Cardiac muscle cell (in vitro differentiated cells and primary cell): ENCODE measurements at places on chromosomes 3 and 15. TPM values are rescaled to one million over a fixed set of nuclear protein-coding genes. Genes with fewer than 3 reads are reported as not detected.

TTLL13 gene
- total RNA-seq: 0.21 TPM in 2 replicates

TGM5 gene
- not detected in 2 replicates for total RNA-seq

DNA sequence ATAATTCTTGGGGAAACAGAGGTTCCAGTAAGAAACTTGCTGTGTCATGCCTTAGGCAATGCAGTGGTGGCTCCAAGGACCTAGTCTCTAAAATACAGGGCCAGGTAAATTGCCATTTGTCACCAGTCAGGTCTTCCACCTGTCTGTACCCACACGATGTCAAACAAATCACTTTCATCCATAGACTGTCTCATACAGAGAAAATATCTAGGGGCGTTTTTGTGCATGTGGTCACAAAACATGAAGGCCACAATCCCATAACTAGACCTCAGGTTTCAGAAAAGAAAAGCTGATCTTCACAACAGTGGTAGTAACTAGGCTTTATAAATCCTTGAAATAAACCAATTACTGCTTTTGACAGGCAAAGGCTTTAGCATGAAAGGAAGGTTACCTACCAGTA, 92.3 kb downstream of the SLC9A9 start:
- H3K4me3 ChIP-seq: no peak overlapping the region
- no peaks in the 10 kb centered on the region for H3K36me3 ChIP-seq

DNA sequence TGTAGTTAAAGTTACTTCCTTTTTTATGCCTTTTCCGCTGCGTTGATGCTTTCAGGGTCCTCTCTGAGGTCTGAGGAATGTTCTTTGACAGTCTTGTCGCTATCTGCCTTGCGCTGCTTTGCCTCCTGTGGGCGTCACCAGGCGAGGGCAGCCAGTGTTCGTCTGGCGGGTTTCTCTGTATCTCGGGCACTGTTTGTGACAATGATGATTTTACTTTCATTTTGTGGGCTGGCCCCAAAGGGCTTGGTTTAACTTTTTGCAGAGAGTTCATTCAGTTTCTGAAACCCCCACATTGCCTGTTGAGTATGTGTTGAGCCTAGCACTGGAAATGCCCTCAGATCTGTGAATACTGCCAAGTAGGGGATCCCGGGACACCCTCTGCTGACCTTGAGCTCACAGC, 24.6 kb upstream of the SACM1L start:
- H3K36me3 ChIP-seq: peaks cover 5% of the 10 kb centered on the region
- no peak for DNase-seq
- no peaks in the 10 kb centered on the region for H3K4me1 ChIP-seq
- H3K4me3 ChIP-seq: no peak overlapping the region
- H3K27me3 ChIP-seq: no peaks in the 10 kb centered on the region

DNA sequence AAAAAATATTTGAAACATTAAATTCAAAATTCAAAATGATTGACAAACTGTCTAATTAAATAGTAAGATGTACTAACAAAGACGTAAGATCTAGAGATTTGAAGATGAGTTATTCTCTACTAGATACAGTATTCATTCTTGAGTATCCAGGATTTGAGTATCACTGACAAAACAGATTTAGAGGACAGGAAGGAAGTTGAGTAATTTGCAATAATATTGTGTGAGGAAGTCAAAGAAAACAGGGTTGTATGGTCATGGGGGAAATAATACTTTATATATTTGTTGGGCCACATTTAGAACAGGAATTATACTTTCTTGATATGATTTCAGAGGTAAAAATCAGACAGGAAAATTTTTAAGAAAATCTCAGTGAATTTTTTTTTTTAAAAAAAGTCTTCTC, 393.1 kb upstream of the CDIN1 start:
- H3K27me3 ChIP-seq: no peaks in the 10 kb centered on the region
- H3K36me3 ChIP-seq: no peaks in the 10 kb centered on the region
- H3K27ac ChIP-seq: no peak overlapping the region
- no peak for DNase-seq
- no peaks in the 10 kb centered on the region for H3K4me1 ChIP-seq
- H3K4me3 ChIP-seq: no peak overlapping the region

- peak overlapping the region; percentile 29 for H3K27ac ChIP-seq
- H3K27me3 ChIP-seq: no peaks in the 10 kb centered on the region
- peak; percentile 20 for DNase-seq
- H3K4me3 ChIP-seq: no peak overlapping the region
- H3K36me3 ChIP-seq: no peaks in the 10 kb centered on the region
- H3K4me1 ChIP-seq: peaks cover 30% of the 10 kb centered on the region
Observed at GRCh38 chr3:57826245-57826951, 70.3 kb downstream of the SLMAP start.

DNA sequence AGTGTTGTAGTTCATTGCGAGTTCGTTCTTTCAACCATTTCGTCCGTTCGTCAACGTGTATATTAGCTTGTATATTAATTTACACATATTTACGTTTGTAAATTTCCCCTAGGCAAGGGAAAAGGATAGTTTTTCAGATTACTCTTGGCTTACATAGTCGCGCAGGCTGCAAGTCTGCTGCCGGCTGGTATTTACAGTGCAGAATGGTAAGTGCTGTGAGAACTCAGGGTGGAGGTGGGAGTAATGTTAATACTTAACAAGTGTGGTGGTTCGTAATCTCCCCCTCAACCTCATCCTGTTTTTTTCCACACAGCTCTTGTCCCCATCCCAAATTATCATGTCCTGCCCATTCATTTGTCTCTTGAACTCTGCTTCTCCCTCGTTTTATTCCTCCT, 766 bp downstream of the FAM98B start:
- peaks cover 3% of the 10 kb centered on the region for H3K27me3 ChIP-seq
- H3K4me3 ChIP-seq: peak overlapping the region; percentile 73
- DNase-seq: peak; percentile 47
- peak overlapping the region; percentile 95 for H3K27ac ChIP-seq
- H3K4me1 ChIP-seq: peaks cover 7% of the 10 kb centered on the region

GRCh38 chr3:41126961-41127360, 72.3 kb upstream of the CTNNB1 start:
- no peak overlapping the region for H3K4me3 ChIP-seq
- H3K27me3 ChIP-seq: no peaks in the 10 kb centered on the region
- DNase-seq: no peak

GRCh38 chr3:107881509-107881908, 209.3 kb downstream of the CD47 start:
- H3K27me3 ChIP-seq: no peaks in the 10 kb centered on the region
- DNase-seq: no peak
- H3K36me3 ChIP-seq: no peaks in the 10 kb centered on the region
- no peak overlapping the region for H3K4me3 ChIP-seq
